Left lung (tissue), 14 donors: ENCODE measurements at places on chromosomes 4 and X. TPM values are rescaled to one million over a fixed set of nuclear protein-coding genes. Genes with fewer than 3 reads are reported as not detected.

DNA sequence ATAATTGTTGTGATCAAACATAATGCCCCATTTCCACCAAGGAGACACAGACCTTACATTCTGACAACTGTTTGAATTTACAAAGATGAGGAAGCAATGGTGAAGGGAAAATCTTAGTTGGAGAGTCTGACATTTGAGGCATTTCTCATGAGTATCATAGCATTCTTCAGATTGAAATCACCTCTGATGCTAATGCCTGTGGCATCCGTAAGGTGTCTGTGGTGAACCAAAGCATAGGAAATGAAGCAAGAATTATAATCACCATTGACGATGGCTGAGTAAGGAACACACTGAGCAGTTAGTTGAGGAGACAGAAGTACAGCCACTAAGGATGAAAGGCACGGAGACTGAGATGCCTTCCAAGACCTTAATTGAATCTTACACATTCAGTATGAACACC lies 575.7 kb downstream of the TRIML1 start:
- DNase-seq: no peak

- no peak for DNase-seq
These were observed 19.7 kb downstream of the ANTXR2 start for GRCh38 chr4:80053140-80053910.

- DNase-seq: no peak
These were observed 823.0 kb downstream of the FAT4 start for GRCh38 chr4:126137782-126138170.

DNA sequence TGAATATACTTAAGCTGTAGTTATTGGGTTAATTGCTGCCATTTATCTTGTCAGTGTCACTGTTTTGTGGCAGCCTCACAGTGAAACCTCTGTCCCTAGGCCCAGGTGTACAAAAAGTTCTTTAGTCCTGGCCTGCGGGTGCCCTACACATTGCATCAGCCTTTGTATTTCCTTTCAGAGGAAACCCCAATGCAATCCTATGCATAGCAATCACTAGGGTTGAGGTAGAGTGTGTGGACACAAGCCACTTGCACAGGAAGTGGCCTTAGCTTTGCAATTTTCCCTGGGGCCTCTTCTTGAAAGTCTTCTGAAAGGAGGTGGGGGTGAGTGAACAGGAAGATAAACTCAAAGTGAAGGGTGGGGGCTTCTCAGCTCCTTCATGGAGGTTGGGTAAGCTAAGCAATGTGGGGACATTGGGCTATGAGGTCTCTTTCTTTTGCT lies 27.8 kb downstream of the VSIG4 start:
- no peak for DNase-seq

GRCh38 chr4:171629182-171629581 lies 184.0 kb upstream of the GALNTL6 start:
- DNase-seq: no peak

- no peak for DNase-seq
These were observed 71.0 kb downstream of the UCHL1 start for GRCh38 chr4:41327770-41328169.

The TEC gene
- polyA plus RNA-seq: 8.0 TPM

The SPANXN4 gene
- not detected for polyA plus RNA-seq

The MAB21L2 gene
- polyA plus RNA-seq: not detected

The CT83 gene
- not detected for polyA plus RNA-seq

GRCh38 chr4:185738038-185738552 lies 73.9 kb downstream of the SORBS2 start:
- DNase-seq: no peak
